ENCODE measurements at places on chromosomes 6 and 20. TPM values are rescaled to one million over a fixed set of nuclear protein-coding genes. Genes with fewer than 3 reads are reported as not detected.

CLPSL1 gene
- not detected for total RNA-seq

CD93 gene
- total RNA-seq = 5.3 TPM

DNA sequence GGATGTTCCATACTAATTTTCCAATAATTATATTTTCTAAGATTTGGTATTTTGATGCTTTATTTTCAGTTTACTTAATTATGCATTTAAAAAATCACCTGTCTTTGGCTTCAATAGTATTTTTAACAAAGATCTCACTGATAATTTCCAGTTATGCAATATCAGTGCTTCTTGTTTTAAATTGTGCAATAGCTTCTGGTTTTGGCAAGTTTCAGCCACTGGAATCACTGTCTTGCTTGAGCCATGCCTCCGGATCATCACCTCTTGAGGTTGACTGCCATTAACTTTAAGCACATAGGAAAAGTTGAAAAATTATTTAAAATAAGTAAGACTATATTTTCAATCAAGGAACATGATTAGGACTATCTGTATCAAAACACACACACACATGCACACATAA lies 1242.1 kb downstream of the HACE1 start:
- no peak for DNase-seq

DNA sequence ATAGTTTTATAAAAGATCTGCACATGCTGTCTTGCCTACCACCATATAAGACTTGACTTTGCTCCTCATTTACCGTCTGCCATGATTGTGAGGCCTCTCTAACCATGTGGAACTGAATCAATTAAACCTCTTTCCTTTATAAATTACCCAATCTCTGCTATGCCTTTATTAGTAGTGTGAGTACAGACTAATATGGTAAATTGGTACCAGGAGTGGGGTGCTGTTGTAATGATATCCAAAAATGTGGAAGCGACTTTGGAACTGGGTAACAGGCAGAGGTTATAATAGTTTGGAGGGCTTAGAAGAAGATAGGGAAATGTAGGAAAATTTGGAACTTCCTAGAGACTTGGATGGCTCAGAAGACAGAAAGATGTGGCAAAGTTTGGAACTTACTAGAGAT lies 64.2 kb upstream of the TFAP2D start:
- DNase-seq = no peak

DNA sequence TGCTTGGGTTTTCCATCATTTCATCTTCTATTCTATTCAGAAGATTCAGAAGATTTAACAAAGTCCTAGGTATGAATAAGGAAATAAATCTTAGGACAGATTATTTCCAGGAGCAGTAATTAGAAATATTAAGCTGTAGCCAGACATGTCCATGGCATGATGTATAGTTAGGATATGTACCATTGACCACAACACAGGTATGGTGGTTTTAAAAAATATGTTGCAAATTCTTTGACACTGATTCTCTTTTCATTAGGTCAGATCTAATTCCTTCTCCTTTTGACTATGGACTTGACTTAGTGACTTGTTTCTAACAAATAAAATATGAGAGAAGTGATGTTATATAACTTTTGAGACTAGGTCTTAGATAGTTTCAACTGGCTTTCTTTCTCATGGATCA lies 23.5 kb upstream of the PDE7B start:
- DNase-seq = no peak

- no peak for DNase-seq
Observed at GRCh38 chr6:147063469-147064031, 140.7 kb upstream of the STXBP5 start.

DNA sequence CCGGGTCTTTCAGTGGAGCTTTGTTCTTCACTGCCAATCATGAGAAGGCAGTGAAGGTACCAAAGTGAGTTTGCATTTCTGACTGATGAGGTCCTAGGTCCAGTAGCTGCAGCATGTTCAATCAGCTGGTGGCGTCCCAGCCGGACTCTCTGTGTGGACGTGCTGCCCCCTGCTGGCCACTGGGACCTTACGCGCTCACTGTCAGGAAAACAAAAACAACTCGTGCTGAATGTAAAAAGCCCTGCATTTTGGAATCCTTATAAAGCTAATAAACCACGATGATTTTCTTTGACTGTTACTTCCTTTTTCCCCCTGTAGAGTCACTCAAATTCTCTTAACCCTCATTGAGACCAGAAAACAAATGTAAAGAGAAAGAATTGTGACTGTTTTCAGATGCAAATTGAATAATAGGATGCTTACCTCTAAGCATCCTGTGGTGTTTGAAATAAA lies 4.9 kb upstream of the CD24 start:
- peak; percentile 92 for DNase-seq
